ENCODE measurements at places on chromosomes 6 and 20.

DNA sequence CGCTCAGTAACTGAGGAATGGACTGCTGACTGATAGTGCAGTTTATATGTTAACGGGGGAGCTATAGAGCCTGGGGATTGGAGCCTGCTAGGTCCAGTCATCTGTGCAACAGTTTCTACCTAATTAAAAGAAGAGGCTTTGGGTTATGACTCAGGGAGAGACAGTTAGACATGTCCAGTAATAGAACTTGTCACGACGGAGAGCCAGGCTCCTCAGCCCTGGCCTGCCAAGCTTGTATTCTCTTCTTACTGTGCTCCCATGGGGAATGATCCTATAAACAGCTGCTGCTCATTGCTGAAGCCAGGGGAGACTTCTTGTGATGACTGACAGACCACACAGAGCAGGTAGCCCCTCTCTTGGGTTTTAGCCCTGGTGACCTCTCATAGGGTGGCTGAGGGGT, 69.3 kb downstream of the SYNJ2 start:
- no peak for DNase-seq

- DNase-seq = no peak
These were observed 426.0 kb downstream of the LMBRD1 start for GRCh38 chr6:69370763-69371162.

DNA sequence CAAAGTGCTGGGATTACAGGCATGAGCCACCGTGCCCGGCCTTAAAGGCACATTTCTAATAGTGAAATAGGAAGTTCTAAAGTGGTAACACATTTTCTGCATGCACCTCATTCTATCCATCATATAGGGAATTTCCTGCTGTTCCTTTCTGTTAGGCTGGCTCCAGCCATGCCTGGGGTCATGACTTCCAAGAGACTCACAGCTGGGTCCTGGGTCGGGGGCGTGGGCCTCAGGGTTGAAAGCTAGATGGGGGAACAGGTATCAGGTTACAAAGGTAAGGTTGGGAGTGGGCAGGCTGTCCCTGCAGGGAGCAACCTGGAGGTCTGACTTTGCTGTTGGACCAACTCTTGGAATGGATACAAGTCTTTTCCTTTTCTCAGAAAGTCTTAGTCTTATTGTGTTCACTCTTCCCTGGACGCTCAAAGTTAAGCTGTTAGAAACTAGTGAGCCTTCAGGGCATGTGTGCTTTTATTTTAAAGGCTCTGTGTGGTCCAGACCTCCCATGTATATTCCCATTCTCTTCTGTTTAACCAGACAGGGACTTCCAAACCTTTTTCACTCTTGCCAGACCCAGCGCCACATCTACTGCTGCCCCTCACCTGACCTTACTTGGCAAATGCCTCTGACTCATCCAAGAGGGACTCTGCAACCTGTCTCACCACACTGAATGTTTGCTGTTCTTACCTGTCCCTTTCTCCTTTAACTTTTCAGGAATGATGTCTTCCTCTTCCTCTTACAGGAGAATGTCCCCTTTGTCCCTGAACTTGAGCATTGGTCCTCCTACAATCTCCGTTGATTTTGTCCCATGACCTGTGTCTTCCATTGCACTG, 64.4 kb downstream of the TMEM170B start:
- no peak for DNase-seq

GRCh38 chr20:833121-833449, 430 bp upstream of the FAM110A start:
- DNase-seq = no peak

- no peak for DNase-seq
These were observed 17.9 kb downstream of the TTBK1 start for GRCh38 chr6:43261198-43261597.

GRCh38 chr20:19473922-19474286, 261.5 kb downstream of the SLC24A3 start:
- DNase-seq = no peak

GRCh38 chr6:12769556-12770256, 53.1 kb downstream of the PHACTR1 start:
- no peak for DNase-seq

DNA sequence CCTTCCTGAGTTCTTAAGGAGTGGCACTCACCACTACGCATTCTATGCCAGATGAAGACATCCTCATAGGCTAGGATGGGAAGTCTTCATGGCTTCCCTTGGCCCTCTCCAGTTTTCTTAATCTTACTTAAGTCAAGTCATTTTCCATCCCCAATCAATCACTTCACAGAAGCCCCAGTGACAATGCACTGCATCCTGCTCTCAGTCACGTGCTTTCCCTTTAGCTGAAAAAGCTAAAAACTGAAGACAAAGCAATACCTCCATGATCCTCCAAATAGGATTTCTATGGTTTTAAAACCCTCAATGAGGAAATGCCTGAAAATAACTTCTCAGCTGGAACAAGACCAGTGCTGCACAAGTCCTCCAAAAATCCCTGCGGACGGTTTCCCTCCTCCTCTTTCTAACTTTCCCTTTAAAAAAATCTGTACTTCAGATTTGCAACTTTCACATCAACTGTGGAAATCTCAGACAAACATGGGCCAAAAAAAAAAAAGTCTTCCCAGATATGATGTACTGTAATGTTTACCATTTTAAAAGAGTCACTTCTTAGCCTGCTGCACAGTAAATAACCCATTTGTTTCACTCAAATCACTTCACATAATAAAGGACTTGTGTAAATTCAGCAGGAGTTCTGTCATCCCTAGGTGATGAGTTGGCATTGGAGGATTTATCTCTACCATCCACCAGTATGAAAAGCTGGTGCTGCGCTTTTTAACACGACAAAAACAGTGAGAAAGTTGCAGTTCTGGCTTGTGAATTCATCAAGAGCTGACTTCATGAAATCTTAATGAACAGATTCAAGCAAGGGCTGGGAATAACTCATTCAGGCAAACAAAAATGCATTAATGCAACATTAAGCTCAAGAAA, 590.0 kb upstream of the NOX3 start:
- no peak for DNase-seq

GRCh38 chr20:49482621-49483017, at the start of gene KCNB1:
Gene KCNB1, minus strand, starts transcription at chr20:49482668. Its CDS starts 188 bp downstream, at chr20:49482480.
- DNase-seq = peak; percentile 81

- no peak for DNase-seq
These were observed 18.0 kb upstream of the BCAS1 start for GRCh38 chr20:54088430-54088829.

DNA sequence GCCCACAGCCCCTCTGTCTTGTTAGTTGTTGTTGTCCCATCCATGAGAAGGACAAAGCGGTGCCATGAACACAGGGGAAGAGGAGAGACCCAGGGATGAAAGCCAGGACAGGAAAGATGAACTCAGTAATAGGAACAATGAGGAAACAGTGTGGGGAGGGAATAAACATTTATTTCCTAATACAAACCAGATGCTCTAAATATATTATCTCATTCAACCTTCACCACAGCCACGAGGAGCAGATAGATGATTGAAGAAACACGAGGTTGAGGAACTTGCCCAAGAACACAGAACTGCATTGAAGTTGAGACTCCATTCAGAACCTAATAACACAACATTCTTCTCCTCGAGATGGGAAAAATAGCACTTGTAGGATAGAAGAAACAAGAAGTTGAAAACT, 53.0 kb upstream of the AIG1 start:
- no peak for DNase-seq

DNA sequence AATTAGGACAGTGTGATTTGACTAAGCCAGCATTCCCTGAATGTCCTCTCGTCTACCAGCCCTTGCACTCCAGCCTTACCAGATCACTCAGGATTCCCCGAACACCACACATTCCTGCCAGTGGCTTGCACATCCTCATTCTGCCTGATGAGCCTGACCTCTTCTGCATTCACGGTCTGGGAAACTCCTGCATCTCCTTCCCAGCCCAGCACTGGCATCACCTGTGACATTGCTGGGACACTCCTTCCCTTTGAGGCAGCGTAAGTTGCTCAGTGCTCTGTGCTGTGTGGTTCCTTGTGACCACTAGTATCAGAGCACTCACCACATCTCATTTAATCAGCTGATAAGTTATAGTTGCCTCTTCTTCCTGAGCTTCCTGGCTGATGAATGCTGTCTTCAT, 17.3 kb downstream of the NCOA7 start:
- no peak for DNase-seq

GRCh38 chr6:54286141-54286540, 22.1 kb upstream of the TINAG start:
- DNase-seq = no peak

DNA sequence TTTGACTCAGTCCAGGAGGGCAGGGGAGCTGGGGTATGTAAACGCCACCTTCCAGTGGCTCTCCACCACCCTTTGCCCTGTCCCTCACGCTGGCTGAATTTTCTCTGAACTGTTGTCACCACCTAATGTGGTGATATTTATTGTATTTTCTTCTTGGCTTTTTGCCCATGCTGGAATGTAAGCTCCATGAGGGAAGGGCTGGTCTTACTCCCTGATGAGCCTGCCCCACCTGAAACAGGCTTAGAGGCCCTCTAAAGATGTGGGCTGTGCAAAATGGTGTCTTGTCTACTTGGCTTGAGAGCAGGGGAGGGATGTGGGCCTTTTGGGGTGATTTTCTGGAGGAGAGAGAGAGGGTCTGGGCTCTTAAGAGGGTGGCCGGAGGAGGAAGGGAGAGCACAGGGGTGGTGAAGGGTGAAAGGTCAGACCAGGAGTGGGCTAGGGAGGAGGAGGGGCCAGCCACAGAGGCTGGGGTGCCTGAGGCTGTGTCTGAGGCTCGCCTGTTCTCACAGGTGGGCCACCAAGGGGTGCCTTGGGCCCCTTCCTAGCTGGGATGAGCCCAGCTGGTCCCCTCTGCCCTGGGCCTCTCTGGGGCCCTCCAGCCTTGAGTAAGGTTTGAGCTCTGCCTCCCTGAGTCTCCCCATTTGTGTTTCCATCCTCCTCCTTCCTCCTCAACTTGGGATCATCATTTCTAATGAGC, 37.3 kb downstream of the SPDEF start:
- DNase-seq = no peak

- no peak for DNase-seq
These were observed 844 bp upstream of the ABRACL start for GRCh38 chr6:139027620-139028182.

DNA sequence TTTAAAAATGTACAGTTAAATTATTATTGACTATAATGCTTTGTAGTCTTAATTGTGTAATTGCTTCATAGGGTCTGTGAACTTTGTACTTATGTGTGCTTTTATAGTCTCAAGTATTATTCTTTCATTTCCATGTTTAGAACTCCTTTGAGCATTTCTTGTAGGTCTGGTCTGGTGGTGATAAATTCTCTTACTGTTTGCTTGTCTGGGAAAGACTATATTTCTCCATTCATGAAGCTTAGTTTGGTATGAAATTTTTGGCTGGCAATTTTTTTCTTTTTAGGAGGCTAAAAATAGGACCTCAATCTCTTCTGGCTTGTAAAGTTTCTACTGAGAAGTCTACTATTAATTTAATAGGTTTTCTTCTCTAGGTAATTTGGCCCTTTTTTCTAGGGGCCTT, 67.4 kb downstream of the CCDC170 start:
- no peak for DNase-seq

DNA sequence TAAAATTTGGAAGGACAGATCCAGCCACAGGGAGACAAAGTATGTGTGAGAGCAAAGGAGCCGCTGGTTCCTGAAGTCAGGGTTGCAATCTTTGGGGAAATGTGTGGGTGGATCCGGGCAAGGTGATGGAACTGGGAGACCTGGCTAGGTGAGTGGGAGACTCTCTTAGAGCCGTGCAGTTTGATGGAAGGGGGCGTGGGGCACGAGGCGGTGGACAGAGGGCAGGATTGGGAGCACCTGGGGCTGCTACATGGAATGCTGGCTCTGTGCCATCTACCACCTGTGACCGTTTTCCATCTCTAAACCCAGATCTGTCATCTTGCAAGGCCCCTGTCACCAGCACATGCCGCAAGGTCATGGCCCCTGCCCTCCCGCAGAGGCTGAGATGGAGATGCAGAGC, 268.4 kb downstream of the SMOC2 start:
- no peak for DNase-seq

- no peak for DNase-seq
These were observed 69.6 kb upstream of the VSTM2L start for GRCh38 chr20:37833221-37833896.

GRCh38 chr6:134363323-134364039, 45.6 kb upstream of the SGK1 start:
- DNase-seq = no peak

GRCh38 chr6:27893836-27894807, 18.1 kb downstream of the OR2B2 start:
- no peak for DNase-seq

GRCh38 chr6:46915866-46916265, 5.9 kb downstream of the ADGRF5 start:
- no peak for DNase-seq

DNA sequence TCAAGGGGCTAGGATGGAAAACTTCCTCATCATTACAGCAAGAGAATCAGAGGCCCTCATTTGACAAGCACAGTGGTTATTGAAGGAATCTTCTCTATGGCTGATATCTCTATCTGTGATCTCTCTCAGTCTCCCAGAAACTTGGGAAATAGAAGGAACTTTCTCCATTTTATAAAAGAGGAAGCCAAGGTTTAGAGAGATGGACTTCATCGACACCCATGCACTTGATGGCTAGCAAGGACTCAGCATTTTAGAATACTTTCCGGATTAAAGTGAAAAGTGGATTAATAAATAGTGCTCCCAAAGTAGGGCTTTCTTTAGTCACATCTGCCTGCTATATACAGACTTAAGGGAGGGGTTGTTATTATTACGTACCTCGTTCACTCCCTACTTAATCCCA, 34.2 kb upstream of the TGM3 start:
- no peak for DNase-seq

All from NT2/D1 (cell line).